CD8-positive, alpha-beta T cell (primary cell): ENCODE measurements at places on chromosomes 1 and 21.

- DNase-seq, result no peak
Measured at GRCh38 chr1:90200646-90201205, 205.8 kb downstream of the ZNF326 start.

DNA sequence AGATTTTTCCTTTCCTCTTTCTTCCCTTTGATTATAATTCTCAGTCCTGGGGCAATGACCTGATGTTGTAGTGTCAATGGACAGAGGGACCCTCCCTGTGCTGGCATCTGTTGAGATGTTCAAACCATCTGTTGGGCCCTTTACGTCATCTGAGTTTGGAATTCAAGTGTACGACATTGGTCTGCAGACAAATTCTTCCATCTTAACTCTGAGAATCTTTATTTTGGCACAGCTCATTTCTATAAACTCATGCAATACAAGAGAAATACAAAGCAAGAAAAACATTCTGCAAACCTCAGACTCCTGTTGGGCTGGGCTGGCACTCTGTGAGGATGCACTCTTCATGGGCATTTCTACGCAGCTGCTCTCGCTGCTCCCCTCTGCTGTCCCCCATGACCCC is 54.2 kb downstream of the IFI44 start:
- no peak for DNase-seq

DNA sequence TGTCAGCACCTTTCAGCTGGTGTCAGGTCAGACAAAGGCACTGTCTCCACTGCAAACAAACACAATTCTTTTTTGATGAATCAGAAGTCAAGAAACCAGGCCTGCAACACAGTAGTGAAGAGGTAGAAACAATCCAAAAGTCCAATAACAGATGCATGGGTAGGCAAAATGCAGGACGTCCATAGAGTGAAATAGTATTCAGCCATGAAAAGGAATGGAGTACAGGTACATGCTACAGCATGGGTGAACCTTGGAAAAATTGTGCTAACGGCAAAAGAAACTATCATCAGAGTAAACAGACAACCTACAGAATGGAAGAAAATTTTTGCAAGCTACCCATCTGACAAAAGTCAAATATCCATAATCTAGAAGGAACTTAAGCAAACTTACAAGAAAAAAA is 26.2 kb upstream of the ZBTB21 start:
- DNase-seq, result no peak

GRCh38 chr1:227745568-227746265 is 10.5 kb downstream of the SNAP47 start:
- no peak for DNase-seq

- no peak for DNase-seq
Measured at GRCh38 chr1:25944986-25945385, 38.8 kb upstream of the STMN1 start.

GRCh38 chr21:44415073-44416025 is 40.0 kb upstream of the LRRC3 start:
- no peak for DNase-seq

DNA sequence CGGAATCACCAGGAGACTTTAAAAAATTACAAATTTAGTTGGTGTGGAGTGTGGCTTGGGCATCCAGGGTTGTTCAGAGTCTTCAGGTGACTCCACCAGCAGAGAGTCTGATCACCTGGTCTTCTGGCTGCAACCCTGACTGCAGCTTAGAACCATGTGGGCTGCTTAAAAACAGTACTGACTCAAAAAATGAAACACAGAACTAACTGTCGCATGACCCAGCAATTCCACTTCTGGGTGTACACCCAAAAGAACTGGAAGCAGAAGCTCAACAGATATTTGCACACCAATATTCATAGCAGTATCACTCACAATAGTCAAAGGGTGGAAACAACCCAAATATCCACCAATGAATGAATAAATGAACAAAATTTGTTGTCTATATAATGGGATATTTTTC is 17.3 kb downstream of the TLR5 start:
- DNase-seq, result no peak

GRCh38 chr1:12482988-12483387 is 135.0 kb downstream of the DHRS3 start:
- DNase-seq, result no peak
